ENCODE measurements at places on chromosomes 4 and X.
A peak's percentile ranks its signal among the peaks of the same experiment; 100 is the strongest.

- no peak for DNase-seq
Measured at GRCh38 chrX:111372086-111372485, 39.9 kb downstream of the DCX start.

- DNase-seq, result no peak
Measured at GRCh38 chr4:89110541-89110985, 770 bp upstream of the TIGD2 start.

GRCh38 chrX:135985157-135985972 is at the start of gene SLC9A6:
Gene SLC9A6 (plus strand): TSS chrX:135985435. CDS start chrX:135985659, 224 bp downstream.
- DNase-seq, result peak; percentile 12

- no peak for DNase-seq
Measured at GRCh38 chrX:132609362-132609848, 120.6 kb upstream of the MBNL3 start.

DNA sequence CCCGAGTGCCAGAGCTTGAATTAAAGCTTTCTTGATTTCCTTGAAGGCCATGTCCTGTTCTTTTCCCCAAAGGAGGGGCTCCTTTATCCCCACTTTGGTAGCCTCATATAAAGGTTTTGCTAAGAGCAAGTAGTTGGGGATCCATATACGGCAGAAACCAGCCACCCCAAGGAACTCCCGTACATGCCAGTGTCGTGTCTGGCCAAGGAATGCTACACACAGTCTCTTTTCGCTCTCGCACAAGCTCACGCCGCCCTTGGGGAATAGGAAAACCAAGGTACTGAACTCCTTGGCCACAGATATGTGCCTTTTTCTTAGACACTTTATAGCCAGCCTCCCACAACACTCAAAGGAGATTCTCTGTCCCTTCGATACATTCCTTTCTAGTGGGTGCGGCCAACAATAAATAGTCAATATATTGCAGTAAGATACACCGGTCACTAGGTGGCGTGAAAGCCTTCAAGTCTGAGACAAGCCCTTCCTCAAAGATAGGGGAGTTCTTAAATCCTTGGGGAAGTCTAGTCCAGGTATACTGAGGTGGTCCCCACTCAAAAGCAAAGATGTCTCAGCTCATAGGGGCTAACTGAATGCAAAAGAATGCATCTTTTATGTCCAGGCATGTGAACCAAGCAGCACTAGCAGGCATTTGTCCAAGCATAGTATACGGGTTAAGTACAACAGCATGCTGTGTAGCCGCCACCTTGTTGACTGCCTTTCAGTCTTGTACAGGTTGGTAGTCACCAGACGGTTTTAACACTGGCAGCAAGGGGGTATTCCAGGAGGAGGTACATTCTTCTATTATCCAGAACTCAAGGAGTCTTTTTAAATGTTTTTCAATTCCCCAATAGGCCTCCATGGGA is 57.8 kb upstream of the XAGE1B start:
- DNase-seq, result peak; percentile 45

GRCh38 chrX:10126044-10126443 is 30.7 kb upstream of the CLCN4 start:
- DNase-seq, result no peak
